NCI-H1694 (cell line): ENCODE measurements at places on chromosomes 7 and 10.

DNA sequence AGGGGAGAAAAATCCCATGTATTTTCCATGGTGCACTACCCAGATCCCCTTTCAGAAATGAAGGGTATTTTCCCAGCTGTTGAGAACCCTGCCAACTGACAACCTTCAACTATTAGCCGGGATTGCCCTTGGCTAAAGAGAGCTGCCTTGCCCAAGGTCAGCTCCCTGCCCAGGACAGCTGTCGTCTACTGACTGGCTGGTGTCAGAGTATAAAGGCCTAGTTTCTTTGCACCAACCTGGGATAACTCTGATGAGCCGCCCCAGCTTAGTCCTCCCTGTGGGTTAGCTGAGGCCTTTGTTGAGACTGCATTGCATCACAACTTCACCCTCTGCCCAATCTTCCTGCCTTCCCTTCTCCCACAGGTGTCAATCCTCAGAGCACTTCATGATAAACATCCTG is 147.2 kb upstream of the RHEB start:
- no peak for DNase-seq

- DNase-seq = no peak
Observed at GRCh38 chr7:49297958-49298357, 373.6 kb downstream of the CDC14C start.

DNA sequence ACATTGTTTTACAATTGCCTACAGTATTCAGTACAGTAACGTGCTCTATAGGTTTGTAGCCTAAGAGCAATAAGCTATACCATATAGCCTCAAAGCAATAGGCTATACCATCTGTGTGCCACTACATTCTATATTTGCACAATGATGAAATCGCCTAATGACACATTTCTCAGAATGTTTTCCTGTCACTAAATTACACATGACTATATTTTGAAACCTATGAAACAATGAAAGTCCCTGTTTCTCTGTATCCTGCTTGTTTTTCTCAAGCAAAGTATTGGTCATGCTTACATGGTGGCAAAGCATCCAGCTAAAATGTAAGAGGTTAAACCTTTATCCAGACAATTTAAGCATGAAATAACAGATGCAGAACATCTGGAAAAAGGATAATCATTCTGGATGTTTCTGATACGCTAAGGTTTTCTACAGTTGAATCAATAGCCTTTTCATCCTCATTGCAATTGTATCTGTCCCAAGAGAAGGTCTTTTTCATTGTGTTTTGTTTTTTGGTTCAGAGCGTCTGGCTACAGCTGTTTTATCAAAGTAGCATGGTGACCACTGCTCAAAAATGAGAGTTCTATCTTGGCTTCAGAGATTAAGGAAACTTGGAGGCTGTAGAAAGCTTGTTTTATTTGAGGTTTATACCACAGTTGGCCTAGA is 81.7 kb downstream of the CSTF2T start:
- DNase-seq = no peak

DNA sequence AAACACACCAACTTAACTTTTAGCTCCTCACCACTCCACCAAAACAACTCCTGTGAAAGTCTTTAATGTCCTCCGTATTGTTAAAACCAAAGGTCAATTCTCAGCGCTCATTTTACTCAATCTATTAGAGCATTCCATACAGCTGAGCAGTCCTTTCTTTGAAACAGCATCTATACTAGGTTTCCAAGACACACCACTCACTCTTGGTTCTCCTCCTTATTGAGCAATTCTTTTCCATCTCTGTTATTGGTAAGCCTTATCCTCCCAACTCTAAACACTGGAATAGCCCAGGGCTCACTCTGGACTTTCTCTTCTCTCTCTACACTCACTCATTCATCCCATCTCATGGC is 34.9 kb downstream of the COA1 start:
- DNase-seq = no peak

DNA sequence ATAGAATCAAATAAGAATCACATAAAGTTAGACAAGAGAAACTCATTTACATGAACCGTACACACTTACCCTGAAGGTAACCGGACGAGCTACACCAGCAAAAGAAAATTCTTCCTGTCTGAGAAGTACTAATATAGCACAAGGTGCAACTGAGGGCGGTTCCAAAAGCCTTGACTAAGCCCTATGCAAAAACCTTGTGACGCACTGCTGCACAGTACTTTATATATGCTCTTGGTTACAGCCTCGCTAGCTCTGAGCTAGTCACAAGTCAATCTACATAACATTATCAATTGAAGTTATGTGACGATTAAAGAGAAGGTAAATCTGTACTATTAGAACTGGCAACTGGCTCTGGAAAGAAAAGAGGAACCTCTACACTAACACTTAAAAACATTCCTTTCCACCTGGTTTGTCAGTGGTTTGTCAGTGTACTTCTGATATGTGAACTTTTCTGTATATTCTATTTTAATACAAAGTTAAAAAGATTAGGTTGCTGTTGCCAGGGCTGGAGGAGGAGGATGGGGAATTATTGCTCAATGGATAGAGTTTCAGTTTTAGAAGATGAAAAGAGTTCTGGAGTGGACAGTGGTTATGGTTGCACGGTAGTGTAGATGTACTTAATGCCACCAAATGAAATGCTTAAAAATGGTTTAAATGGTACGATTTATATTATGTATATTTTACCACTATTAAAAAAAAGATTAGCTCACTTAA is 21.6 kb downstream of the NT5C3A start:
- DNase-seq = no peak

DNA sequence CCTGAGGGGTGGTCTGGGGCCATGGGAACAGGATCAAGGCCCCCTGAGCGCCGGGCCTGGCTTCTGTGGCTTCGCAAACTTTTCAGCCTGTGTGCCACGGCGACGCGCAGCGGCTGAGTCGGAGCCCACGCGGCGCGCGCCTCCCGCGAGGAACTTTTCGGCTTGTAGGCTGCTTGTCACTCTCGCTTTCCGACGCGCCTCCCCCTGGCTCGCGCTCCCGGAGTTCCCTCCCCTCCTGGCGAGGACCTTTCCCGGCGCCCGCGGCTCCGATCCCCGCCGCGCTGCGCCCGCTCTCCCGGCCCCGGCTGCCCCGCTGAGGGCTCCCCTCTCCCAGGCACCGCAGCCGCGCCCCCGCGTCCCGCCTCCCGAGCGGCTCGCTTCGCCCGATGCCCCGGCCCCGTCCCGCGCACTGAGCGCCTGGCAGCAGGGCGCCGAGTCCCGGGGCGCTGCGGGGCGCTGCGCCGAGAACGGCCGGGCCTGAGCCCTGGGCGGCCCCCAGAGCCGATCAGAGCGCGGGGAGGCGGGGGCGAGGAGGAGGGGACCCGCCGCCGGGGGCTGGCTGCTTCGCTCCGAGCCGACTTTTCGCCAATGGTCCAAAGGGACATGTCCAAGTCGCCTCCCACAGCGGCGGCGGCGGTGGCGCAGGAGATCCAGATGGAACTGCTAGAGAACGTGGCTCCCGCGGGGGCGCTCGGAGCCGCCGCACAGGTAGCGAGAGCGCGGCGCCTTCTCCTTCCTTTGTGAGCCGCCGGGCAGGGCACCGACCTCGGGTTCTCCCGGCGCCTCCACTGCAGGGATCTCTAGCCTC is at the start of gene CACNB2:
TSS of gene CACNB2 (plus strand) at position 276 of the 808 bp plus-strand sequence.
- no peak for DNase-seq

DNA sequence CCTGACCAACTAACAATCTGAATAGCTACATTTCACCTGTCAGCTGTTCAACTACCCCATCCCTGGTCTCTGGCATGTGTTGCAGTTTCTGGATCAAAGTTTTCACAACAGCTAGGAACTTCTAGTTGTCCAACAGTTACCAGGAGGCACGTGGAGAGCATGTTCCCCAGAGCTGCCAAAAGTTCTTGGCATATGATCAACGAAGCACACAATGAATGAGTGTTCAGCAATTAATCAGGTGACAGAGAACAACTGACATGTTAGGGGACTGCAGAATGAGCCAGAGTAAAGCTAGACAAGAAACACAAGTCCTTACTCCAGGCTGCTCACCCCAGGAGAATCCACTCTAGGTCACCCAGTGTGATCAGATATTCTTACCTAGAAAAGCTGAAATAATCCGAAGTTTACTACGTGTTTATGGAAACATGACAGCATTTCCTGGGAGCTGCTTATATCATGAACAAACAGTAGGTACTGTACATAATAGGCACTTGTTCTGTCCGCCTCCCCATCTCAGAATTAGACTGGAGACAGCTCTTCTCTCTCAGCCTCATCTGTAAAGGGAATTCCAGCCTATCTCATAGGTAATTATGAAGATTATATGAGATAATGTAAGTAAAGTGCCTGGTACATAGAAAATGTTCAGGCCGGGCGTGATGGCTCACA is 50.6 kb downstream of the ZNF438 start:
- DNase-seq = peak; percentile 15

- peak; percentile 77 for DNase-seq
Observed at GRCh38 chr7:111735661-111736551, 173.6 kb upstream of the IMMP2L start.

DNA sequence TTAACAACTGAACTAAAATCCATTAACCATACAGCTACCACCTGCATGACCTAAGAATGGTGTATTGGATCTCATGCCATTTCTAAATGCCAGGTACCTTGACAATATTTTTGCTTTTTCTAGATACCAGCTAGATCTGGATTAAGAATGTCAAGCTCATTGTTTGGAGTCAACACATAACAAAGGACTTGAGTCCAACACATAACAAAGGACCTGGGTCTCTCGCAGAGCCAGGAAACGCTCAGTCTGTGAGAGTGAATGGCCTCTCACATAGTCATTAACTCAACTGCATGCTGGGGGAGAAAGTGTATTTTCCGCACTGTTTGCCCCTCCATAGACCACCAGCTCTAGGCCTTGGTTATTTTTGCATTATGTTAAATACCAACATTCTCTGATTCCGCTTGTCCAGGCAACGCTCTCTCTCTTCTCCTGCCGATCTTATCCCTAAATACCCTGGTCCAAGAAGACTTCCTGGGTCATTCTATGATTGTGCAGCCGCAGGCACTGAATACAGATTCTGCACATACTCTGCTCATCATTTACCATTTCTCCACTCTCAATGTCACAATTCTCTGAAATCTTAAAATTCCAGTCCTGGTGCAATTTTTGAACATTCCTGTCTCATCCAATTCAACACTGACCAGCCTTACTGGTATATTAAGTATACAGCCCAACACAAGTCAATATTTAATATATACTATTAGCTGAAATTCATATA is 31.2 kb downstream of the ITIH5 start:
- no peak for DNase-seq

- DNase-seq = no peak
Observed at GRCh38 chr7:36045326-36045725, 107.7 kb upstream of the EEPD1 start.

DNA sequence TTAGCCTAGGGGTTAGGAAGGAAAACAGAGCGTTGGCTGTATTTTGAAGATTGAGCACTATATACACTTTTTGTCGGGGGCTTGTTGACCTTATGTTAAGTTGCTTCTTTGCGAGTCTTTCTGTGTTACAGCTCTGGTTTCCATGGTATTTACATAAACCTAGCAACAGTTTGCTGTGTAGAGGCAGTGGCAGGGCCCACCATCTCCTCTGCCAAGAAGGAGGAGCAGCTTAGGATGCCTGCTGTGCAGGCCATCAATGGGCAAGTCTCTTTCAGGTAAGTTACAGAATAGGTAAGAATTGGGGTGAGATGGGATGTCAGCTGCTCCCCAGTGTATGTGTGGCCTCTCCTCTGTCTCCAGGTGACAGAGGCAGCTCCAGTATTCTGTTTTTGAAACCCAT is 485.5 kb downstream of the LRMDA start:
- no peak for DNase-seq

GRCh38 chr10:121580276-121581116 is 17.7 kb downstream of the FGFR2 start:
- peak; percentile 28 for DNase-seq

- DNase-seq = no peak
Observed at GRCh38 chr10:110075686-110076085, 67.9 kb downstream of the ADD3 start.

- DNase-seq = no peak
Observed at GRCh38 chr7:28564033-28564432, 151.7 kb downstream of the CREB5 start.

DNA sequence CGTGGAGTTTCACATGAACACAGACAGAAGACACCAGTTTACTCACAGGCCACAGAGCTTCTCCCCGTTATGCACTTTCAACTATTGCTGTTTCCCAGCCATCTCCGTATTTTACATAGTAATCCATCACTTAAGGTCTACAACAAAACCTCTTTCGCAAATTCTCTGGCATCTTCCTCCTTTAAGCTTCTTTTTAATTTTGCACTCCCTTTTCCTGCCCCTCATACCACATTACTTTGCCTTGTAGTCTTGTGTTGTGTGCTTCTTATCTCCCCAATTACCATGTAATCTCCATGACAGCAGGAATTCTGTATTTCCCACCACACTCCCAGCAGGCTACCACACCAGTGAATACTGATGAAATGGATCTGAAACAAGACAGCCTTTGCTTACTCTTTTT is 87.3 kb downstream of the ODAD2 start:
- no peak for DNase-seq
